ENCODE measurements at places on chromosomes 16 and 17.

GRCh38 chr16:84643674-84644073 lies 4.6 kb upstream of the KLHL36 start:
- DNase-seq, result no peak

- DNase-seq, result no peak
Observed at GRCh38 chr16:56932721-56933619, 1.0 kb downstream of the HERPUD1 start.

DNA sequence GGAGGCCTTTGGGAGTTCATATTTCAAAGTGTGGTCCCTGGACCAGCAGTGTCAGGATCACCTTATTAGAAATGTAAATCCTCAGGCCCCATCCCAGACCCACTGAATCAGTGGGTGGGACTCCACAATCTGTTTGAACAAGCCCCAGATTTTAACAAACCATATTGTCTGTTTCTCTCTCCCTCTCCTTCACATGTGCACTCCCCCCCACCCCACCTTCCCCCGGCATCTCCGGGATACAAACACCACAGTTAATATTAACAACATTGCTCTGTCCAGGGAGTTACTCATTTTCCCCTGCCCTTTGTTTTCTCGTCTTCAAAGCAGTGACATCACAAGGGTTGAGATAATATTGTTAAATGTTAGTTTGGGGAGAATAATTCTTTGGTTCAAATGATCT lies 127.3 kb downstream of the KATNIP start:
- DNase-seq, result no peak

- DNase-seq, result no peak
Observed at GRCh38 chr16:11561454-11561805, 25.3 kb downstream of the LITAF start.

DNA sequence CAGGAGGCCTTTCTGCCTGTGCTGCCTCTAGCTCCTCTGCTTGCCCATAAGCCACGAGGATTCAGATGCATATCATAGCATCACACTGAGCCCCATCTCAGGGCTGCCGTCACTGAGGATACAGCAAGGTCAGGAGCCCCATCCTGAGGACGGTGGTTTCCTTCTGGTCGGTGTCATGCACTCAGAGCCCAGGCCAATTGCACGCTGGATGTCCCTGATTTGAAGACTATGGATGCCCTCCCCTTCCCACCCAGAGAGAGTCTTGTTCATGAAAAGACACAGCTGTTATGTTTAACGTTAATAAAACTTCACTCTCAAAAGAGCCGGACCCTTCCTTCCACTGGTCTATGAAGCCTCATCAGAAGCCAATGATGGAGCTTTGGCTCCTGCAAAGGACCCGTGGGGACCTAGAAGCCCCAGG lies 19.9 kb downstream of the COTL1 start:
- DNase-seq, result no peak

DNA sequence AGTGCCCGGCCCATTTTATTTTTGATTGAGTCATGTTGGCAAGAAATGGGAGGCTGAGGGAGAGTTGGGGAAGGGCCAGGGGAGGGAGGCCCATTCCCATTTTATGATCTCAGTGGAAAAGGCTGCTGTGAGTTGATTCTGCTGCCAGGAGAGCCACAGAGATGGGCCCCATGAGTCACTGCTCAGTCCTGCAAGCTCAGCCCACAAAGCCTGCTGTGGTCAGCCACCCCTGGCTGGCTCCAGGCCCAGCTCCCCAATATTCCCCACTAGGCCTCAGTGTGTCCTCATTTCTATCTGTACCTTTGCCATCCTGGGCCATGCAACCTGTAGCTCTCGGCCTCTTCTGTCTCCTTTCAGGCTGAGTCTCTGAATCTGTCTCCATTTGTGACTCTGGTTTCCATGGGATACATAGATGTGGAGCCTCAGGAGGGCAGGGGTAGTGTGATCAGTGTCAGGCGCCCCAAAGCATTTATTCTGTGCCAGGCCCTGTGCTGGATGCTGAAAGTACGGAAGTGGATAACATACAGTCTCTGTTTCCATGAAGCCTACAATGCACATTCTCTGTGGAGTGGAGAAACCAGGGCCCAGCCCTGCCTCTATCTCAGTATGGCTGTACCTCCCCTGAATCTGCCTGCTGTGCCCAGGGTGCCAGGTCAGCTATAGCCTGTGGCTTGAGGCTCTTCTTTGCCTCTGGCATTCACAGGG lies 1.9 kb upstream of the PLEKHG4 start:
- peak; percentile 15 for DNase-seq

DNA sequence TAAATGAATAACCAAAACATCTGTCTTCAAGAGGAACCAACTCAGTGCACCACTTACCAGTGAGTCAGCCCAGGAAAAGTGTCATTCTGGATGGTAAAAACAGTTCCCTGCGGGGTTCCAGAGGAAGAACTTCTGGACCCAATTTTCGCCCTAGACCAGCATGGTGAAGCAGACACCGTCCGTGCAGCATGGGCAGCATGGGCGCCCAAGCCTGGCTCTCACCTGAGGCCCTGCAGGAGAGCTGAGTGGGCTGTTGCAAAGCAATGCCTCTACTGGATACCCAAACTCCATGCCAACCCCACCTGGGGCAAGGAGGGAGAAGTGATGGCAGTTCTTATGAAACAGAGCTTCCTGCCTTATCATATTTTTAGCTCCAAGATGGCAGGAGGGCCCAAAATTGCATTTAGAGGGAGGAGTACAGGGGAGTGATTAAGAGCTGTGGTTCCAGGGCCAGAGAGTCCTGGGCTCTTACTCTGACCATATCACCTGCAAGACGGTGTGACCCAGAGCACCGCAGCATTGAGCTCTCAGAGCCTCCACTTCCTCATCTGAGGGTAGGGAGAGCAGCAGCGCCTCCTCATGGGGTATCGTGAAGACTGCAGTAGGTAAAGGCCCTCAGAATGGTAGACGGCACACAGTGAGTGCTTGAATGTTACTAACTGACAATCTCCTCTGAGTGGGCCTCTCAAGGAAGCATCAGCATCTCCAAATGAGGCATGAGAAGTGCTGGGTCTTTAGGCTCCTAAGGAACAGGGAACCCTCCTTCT lies 16.6 kb upstream of the INPP5K start:
- peak; percentile 7 for DNase-seq

GRCh38 chr16:41439-42068 lies 11.9 kb downstream of the POLR3K start:
- no peak for DNase-seq

DNA sequence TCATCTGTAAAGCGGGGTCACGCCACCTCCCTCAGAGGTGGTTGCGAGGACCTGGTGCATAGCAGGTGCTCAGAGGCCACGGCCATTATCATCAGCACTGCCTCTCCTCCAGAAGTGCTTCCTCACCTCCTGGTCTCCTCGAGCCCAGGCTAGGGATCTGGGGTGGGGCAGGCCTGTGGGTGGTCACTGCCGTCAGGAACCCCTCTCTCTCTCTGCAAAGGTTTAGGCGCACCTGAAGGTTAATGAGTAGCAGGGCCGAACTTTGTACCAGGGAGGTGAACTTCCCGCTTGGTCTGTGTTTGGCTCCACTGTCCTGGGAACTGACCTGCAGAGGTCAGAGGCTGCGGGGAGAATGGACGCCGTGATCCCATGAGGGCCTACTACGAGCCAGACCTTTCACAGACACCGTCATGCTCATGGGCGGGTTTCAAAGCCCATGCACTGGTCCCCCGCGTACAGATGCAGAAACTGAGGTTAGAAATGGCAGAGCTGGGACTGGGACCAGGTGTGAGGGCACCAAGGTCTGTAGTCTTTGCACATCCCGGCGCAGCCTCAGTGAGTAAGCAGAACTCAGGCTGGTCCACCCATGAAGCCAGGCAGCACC lies 13.8 kb downstream of the JUP start:
- no peak for DNase-seq

DNA sequence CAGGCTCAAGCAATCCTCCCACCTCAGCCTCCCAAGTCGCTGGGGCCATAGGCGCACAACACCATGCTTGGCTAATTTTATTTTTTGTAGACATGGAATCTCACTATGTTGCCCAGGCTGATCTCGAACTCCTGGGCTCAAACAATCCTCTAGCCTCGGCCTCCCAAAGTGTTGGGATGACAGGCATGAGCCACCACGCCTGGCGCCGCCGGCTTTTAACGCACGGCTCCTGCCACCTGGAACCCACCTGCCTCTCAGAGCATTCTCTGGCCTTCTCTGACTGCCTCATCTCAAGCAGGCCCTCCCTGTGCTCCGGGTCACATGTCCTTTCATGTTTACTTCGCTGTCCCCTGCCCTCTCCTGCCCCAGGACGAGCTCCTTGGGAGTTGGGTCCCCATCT lies 10.3 kb downstream of the CASKIN1 start:
- no peak for DNase-seq

DNA sequence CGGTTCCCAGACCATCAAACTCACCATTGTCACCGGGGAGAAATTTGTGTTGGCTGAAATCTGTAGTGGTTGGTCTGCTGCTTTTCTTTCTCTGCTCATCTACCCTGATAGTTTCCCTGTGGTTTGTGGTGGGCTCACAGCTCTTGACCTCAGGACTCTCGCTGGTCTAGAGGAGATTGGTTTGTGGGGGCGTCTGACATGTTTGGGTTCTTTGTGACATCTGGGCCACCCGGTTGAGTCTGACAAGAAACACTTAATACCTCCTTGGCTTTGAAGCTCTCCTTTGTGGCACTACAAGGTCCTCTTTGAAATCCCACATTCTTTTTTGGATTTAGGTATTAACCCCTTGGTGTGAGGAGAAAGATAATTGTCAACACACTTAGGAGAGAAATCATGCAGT lies 662.0 kb downstream of the WWOX start:
- no peak for DNase-seq

DNA sequence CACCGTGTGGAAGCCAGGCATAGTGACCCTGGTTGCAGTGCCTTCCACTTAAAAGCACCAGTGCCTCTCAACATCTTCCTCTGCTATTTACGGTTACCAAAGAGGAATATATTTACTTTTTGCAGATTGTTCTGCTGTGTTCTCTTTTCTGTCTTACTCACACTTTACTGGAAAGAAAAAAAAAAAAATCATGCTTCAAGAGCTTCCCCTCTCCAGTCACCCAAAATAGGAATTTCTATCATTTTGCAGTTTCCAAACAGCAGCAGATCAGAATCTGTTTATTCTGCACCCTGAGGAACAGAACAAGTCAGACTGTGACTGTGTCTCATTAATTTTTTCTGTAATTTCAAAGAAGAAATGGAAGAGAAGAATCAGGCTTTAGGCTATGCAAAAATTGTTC lies 96.1 kb downstream of the KCNJ2 start:
- DNase-seq, result no peak

DNA sequence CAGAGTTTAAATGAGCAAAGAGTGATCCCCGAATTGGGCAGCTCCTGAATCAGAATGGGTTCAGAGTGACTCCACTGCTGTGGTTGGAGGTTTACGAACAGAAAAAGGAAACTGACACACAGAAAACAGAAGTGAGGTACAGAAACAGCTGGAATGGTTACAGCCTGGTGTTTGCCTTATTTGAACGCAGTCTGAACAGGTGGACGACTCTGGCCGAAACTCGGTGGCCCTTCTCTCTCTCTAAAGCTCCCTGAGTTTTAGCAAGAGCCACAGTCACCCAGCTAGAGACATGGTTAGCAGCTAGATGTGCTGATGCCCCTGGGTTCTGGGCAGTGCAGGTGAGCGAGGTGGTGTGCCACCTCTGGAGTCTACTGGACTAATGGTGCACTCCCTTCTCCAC lies 54.2 kb upstream of the ATP2A3 start:
- no peak for DNase-seq

- no peak for DNase-seq
Observed at GRCh38 chr16:89052890-89053724, 40.5 kb upstream of the ACSF3 start.

- no peak for DNase-seq
Observed at GRCh38 chr16:62066747-62067146, 30.5 kb upstream of the CDH8 start.

DNA sequence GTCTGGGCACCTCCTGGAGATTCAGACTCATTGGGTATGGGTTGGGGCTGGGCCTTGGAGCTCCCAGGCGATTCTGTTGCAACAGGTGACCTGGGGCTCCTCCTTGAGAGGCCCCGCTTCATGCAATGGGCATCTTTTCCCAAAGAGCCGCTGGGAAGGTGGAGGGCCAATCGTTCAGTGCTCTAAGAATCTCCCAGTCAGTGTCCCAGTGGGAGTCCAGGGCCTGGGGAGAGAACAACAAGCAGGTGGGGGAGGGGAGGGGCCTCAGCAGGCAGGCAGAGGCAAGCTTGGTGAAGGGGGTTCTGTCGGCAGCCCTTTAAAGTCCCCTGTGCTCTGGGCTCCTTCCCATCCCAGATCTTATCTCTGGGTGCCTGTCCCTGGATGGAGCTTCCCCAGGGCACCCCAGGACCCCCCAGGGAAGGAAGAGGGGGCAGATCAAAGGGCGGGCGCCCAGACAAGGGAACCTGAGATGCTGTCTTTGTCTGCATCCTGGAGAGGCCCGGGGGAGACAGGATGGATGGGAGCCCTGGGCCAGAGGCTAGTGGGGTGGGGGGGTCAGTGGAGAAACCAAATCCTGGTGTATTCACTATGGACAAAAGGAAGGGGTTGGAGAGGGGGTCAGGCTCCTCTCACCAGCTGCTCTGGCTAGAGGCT lies 30.5 kb upstream of the NXPH3 start:
- DNase-seq, result no peak

DNA sequence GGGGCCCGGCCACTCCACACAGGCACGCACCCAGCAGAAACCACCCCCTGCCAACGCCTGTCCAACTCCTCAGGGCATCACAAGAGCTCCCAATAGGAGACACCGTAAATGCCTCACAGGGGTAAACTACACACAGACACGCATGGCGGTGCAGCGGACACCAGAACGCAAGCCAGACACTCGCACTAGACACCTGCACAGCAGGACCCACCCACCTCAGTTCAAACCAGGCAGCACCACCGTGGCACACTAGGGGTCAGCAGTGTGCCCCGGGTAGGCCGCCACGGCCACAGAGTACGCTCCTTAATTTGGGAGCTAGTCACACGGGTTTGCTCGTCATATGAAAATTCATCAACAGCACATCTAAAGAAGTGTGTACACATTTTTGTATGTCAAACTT lies 3.4 kb downstream of the SLC38A10 start:
- DNase-seq, result peak; percentile 67

DNA sequence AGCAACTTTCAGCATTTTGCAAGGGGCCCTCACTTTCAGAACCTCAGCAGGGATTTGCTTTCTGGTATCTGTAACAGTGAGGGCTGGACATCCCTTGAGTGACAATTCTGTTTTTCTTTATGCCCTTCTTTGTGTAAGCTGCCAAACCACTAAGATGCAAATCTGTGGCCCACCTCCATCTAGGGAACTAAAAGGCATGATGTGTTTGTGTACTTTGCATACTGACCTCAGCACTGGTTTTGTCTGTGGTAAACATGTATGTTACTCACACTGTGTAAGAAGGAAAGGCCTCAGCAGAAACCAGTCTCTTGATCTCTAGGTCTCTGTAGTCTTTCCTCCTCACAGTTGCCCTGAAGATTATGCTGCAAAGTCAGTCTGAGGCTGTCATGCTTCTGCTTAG lies 396.6 kb upstream of the DYNLRB2 start:
- DNase-seq, result no peak
